SHP77 treated with DMSO at 0.1 percent for 48 hours (cell line): ENCODE measurements at places on chromosomes 2 and 18.

- no peak for DNase-seq
These were observed 284.7 kb upstream of the ZC3H15 start for GRCh38 chr2:186201371-186201770.

- DNase-seq, result no peak
These were observed 141.1 kb downstream of the SOCS6 start for GRCh38 chr18:70429847-70430500.

- DNase-seq, result no peak
These were observed 24.8 kb downstream of the GNLY start for GRCh38 chr2:85718885-85719492.

DNA sequence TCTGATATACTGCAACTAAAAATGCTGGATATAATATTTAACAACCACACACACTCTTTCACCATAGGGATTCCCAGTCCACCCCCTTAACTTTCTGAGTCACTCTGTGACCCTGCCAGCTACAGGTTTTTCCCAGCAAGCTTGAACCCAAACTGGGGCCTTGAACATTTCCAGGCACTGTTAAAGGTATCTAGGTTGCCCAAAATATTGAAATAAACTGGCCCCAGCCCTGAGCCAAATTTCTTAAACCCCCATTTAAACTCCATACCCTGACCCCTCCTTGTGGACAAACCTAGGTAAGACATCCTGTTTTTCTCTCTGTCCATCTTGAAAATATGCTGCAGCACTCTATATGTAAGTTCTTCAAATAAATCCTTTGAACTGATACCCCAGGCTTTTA is 19.7 kb upstream of the DCTN1 start:
- peak; percentile 14 for DNase-seq

DNA sequence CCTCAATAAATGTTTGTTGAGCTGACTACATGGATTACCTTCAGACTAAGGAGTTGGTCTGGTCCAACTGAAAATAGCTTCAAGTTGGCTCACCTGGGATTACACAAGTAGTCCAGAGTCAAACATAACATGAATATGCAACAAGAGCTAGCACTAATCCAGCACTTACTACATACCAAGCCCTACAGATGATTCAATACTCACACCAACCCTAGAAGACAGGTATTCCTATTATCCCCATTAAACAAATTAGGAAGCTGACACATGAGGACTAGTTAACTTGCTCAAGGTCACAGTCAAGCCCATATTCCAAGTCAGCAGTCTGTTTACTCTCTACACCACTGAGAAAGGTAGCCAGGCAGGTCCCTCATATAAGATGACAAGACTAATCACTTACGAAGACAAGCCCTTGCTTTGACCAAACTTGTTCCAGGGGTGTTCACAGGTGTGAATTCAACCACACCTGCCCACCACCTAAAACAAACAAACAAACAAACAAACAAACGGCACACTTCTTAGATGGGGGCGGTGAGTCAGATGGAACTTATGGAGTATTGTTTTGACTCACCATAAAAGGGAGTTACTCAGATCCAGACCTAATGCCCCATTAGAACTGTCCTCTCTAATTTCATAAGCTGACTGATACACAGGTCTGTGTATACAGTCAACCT is 29.1 kb downstream of the TMEM131 start:
- no peak for DNase-seq

DNA sequence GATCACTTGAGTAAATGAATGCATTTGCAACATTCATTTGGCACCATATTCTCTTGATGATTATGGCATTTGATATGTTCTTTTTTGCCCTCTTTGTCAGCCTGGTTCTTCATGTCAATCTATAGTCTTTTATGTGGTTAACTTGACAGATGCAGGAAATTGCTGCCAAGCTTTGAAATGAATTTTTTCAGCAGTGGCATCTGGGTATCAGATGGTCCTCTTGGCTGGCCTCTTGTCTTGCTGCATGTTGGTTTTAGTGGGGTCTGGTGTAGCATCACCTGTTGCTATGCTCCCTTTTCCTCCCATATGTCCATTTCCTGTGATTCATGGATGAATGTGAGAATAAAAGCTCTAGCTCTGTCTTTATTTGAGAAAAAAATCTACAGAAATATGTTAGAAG is 119.9 kb downstream of the DPP4 start:
- no peak for DNase-seq

GRCh38 chr2:40283111-40283909 is 168.6 kb downstream of the SLC8A1 start:
- DNase-seq, result no peak

GRCh38 chr18:63113899-63114565 is 205.5 kb downstream of the BCL2 start:
- DNase-seq, result no peak

DNA sequence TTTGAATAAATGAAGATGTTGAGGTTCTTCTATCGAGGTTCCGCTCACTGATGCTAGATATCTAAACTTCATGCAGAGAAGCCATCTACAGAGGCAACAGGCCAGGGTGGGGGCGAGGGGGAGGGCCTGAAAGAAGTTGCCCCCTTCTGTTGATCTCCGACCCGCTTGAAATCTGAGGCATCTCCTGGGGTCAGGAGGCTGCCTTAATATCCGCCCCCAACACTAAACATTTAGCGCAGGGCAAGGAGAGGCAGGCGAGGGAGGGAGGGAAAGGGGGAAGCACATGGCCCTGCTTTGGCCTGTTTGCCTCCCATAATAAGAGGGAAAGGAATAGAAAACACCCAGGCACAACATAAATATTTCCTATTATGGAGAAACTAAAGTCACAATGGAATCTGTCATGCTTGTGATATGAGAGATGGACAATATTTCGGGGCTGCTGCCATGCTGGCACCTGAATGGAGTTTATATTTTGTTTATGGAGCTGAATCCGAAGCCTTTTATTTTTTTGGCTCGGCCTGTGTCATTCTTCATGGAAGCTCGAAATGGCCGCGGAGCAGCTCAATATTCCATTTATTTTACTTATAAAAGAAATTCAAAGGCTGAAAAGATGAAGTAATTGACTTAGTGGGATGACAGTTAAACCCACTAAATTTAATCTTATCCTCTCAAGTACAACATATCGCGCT is 221.1 kb downstream of the INSIG2 start:
- DNase-seq, result no peak
